ENCODE measurements at places on chromosomes 4 and X. TPM values are rescaled to one million over a fixed set of nuclear protein-coding genes. Genes with fewer than 3 reads are reported as not detected.
A peak's percentile ranks its signal among the peaks of the same experiment; 100 is the strongest.

DNA sequence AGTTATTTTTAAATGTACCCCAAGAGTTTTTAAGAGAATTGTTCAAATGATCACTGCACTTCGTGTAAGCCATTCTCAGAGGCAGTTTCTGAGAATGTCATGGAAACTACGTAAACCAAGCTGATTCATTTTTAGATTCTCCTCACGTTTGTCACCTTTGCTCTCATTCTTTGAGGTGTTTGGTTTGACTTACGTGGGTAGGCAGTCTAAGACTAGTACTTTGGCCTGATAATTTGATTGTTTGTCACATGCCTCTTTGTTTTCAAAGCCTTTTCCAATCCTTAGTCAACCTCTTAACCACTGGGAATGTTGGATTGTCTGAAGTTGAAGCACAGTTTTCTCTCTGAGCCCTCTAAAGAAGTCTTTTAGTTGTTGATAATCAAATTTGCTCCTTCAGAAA, 10.5 kb downstream of the SEPTIN11 start:
- DNase-seq = peak; percentile 17

GRCh38 chrX:10564484-10564883, 55.9 kb downstream of the MID1 start:
- no peak for DNase-seq

DNA sequence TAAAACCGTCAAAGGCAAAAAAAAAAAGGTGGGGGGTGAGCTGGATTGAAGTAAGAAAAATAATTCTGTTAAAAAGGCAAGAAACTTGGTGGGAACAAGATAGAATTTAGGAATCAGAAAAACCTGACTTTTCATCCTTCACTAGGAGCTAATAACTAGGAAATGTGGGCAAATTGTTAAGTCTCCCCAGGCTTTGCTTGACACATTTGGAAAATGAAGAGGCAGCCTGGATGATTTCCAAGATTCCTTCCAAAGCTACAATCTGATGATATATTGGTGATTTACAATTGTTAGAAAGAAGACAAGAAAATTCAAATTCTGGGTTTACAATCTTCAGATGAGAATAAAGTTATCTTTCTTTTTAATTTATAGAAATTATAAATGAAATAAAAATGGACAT, 1062.5 kb downstream of the ADGRL3 start:
- no peak for DNase-seq

- peak; percentile 20 for DNase-seq
Measured at GRCh38 chr4:182604953-182605352, 312.2 kb downstream of the DCTD start.

- peak; percentile 17 for DNase-seq
Measured at GRCh38 chr4:125187226-125188176, 127.3 kb upstream of the FAT4 start.

DNA sequence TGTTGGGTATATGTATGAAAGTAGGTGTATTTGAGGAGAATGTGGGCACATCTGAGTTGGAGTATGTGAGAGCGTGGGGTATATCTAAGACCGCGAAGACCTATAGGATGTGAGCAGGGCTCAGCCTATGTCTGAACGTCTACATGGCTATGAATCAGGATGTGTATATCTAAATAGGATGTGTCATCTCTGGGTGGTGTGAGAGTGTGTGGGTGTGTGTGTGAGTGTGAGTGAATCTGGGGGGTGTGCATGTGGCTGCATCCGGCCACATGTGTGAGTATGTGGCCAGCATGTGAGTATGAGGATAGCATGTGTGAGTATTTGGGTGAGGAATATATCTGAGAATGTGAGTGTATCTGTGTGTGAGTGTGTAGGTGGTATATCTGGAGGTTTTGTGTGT, 7.7 kb downstream of the GPR173 start:
- DNase-seq = no peak

Gene KLKB1
- total RNA-seq = not detected

Gene ADH1C
- not detected for total RNA-seq

Gene MAGED1
- total RNA-seq = 105 TPM
